Testis (tissue), 5 donors: ENCODE measurements at places on chromosomes 16 and 17.

- H3K4me3 ChIP-seq, result no peak overlapping the region
- H3K36me3 ChIP-seq, result no peaks in the 10 kb centered on the region
- no peak overlapping the region for H3K27ac ChIP-seq
- no peak for DNase-seq
Observed at GRCh38 chr16:47592232-47592631, 131.1 kb downstream of the PHKB start.

GRCh38 chr16:85261204-85261603 is 148.9 kb upstream of the CIBAR2 start:
- no peak overlapping the region for H3K27ac ChIP-seq
- H3K36me3 ChIP-seq, result no peaks in the 10 kb centered on the region
- H3K4me1 ChIP-seq, result no peaks in the 10 kb centered on the region
- no peak for DNase-seq
- no peak overlapping the region for H3K4me3 ChIP-seq

- H3K4me1 ChIP-seq, result no peaks in the 10 kb centered on the region
- no peak overlapping the region for H3K27ac ChIP-seq
- no peaks in the 10 kb centered on the region for H3K36me3 ChIP-seq
- DNase-seq, result no peak
- no peak overlapping the region for H3K4me3 ChIP-seq
Observed at GRCh38 chr17:14038206-14038605, 31.1 kb upstream of the COX10 start.

- H3K4me3 ChIP-seq, result no peak overlapping the region
- peaks cover 52% of the 10 kb centered on the region for H3K4me1 ChIP-seq
- H3K36me3 ChIP-seq, result no peaks in the 10 kb centered on the region
- peak; percentile 71 for DNase-seq
Observed at GRCh38 chr17:3890082-3890877, 2.6 kb downstream of the CAMKK1 start.

DNA sequence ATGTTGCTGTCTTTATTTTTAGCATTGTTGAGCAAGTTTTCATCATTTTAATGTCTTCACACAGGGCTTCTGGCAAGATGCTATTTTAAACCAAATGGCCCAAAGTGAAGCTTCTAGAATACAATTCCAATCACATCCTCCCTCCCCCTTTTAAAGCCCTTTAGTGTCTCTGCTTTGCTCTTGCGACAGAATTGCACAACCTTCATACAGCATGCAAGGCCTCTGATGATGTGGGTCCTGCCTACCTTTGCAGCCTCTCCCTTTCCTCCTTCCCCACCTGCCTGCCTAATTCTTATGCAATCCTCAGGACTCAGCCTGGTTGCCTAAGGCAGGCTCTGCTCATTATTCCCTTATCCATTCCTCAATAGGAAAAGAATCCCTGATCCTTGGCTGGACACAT is 381.7 kb downstream of the SLC39A11 start:
- H3K36me3 ChIP-seq, result no peaks in the 10 kb centered on the region
- H3K27me3 ChIP-seq, result no peaks in the 10 kb centered on the region

DNA sequence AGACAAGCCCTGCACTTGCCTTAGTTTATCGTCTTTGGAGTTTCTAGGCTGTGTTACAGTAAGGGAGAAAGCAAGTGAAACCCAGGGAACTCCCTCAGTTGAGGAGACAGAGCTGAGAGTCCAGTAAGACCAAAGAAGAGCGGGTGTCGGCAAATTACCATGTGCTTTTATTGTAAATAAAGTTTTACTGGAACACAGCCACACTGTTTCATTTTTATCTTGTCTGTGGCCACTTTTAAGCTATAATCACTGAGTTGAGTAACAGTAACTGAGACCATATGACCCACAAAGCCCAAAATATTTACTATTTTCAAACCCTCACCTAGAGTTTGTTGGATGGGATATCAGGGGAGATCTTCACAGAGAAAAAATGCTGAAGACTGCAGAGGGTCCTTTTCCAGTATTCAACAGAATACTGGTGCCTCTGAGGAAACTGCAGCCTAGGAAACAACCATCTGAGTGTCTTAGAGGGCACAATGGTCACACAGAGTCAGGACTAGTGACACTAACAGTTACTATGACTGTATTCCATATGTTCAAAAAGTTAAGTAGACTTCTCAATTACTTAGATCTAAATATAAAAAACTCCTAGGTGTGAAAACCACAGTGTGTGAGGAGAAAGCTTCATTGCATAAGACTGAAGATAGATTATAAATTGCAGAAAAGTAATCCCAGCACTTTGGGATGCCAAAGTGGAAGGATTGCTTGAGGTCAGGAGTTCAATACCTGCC is 351.1 kb upstream of the TBX2 start:
- no peak overlapping the region for H3K4me3 ChIP-seq
- no peaks in the 10 kb centered on the region for H3K27me3 ChIP-seq
- no peaks in the 10 kb centered on the region for H3K4me1 ChIP-seq
- H3K36me3 ChIP-seq, result no peaks in the 10 kb centered on the region
- no peak for DNase-seq
- no peak overlapping the region for H3K27ac ChIP-seq

- H3K4me1 ChIP-seq, result peaks cover 38% of the 10 kb centered on the region
- H3K36me3 ChIP-seq, result no peaks in the 10 kb centered on the region
- H3K4me3 ChIP-seq, result no peak overlapping the region
- DNase-seq, result no peak
Observed at GRCh38 chr16:12094537-12095265, 118.2 kb downstream of the SNX29 start.

DNA sequence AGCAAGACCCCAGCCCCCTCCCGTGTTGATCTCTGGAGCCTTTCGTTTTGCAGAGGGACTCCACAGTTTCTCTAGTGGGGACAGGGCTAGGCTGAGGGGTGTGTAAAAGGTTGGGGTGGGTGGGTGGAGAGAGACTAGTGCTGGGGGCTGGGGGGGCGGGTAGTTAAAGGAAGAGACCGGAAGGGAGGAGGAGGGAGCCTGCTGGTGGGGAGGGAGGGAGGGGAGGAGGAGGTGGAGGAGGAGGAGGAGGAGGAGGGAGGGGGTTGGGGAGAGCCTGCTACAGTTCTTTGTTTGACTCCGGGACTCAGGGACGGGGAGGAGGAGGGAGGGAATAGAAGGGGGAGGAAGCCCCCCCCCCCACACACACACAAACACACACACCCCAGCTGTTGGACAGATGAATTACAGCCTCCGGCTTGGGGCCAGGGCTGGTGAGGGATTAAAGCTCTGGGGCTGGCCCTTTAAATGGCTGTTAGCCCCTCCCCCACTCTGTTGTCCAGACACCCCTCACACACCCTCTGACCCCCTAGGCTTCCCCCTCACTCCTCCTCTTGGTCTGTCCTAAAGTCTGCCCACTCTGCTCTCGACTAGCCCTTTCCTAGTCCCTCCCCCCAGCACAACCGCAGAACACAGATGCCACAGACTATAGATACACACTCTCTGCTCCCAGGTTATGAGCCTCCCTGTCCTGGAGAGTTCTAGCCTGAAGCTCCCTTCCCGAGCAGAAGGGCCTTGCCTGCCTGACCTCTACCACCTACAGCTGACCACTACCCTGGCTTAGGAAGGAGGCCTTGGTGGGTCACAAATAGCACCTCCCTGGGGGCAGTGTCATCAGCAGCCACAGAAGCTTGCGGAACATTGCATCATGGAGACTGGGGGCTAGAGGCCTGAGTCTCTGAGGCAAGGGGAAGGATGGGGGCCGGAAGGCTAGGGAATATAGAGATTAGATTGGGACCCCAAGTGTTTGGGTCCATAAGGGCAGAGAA is 4.4 kb downstream of the KDM6B start:
- DNase-seq, result peak; percentile 64
- no peaks in the 10 kb centered on the region for H3K27me3 ChIP-seq
- H3K27ac ChIP-seq, result peak overlapping the region; percentile 98
- H3K4me1 ChIP-seq, result peaks cover 49% of the 10 kb centered on the region
- H3K36me3 ChIP-seq, result no peaks in the 10 kb centered on the region

DNA sequence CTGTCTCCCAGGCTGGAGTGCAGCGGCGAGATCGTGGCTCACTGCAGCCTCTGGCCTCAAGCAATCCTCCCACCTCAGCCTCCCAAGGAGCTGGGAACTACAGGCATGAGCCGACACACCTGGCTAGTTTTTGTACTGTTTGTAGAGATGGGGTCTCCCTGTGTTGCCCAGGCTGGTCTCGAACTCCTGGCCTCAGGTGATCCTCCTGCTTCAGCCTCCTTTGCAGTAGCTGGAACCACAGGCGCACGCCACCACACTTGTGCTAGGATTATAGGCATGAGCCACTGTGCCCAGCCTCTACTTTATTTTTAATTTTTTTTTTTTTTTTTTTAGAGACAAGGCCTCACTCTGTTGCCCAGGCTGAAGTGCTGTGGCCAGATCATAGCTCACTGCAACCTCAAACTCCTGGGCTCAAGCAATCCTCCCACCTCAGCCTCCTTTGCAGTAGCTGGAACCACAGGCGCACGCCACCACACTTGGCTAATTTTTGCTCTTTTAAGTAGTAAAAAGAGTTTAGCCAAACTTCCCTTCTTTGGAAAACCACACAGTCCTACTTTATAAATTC is 4.4 kb downstream of the NTAN1 start:
- no peak overlapping the region for H3K4me3 ChIP-seq
- no peaks in the 10 kb centered on the region for H3K36me3 ChIP-seq
- no peaks in the 10 kb centered on the region for H3K4me1 ChIP-seq
- no peaks in the 10 kb centered on the region for H3K27me3 ChIP-seq
- no peak for DNase-seq

- no peak overlapping the region for H3K4me3 ChIP-seq
- peaks cover 19% of the 10 kb centered on the region for H3K4me1 ChIP-seq
- H3K27me3 ChIP-seq, result no peaks in the 10 kb centered on the region
- DNase-seq, result no peak
- H3K36me3 ChIP-seq, result no peaks in the 10 kb centered on the region
Observed at GRCh38 chr17:45376171-45377005, 56.3 kb downstream of the ARHGAP27 start.
